HFFc6 (cell line): ENCODE measurements at places on chromosomes 5 and 9. TPM values are rescaled to one million over a fixed set of nuclear protein-coding genes. Genes with fewer than 3 reads are reported as not detected.

RNF224 gene
- total RNA-seq: not detected in 2 replicates

CAVIN4 gene
- total RNA-seq: 0.55 to 1.2 TPM (median 0.76 TPM) in 3 replicates

POLE3 gene
- 30.4 to 45.4 TPM (median 35.5 TPM) in 3 replicates for total RNA-seq

- H3K27me3 ChIP-seq: peaks cover 9% of the 10 kb centered on the region
- peaks cover 28% of the 10 kb centered on the region for H3K4me1 ChIP-seq
- H3K4me3 ChIP-seq: peak overlapping the region; percentile 6; the same call in 1 of the 2 replicates
Observed at GRCh38 chr5:32852535-32852934, 141.4 kb downstream of the NPR3 start.

DNM1 gene
- 17.4 to 32.0 TPM (median 18.6 TPM) in 3 replicates for total RNA-seq

DNA sequence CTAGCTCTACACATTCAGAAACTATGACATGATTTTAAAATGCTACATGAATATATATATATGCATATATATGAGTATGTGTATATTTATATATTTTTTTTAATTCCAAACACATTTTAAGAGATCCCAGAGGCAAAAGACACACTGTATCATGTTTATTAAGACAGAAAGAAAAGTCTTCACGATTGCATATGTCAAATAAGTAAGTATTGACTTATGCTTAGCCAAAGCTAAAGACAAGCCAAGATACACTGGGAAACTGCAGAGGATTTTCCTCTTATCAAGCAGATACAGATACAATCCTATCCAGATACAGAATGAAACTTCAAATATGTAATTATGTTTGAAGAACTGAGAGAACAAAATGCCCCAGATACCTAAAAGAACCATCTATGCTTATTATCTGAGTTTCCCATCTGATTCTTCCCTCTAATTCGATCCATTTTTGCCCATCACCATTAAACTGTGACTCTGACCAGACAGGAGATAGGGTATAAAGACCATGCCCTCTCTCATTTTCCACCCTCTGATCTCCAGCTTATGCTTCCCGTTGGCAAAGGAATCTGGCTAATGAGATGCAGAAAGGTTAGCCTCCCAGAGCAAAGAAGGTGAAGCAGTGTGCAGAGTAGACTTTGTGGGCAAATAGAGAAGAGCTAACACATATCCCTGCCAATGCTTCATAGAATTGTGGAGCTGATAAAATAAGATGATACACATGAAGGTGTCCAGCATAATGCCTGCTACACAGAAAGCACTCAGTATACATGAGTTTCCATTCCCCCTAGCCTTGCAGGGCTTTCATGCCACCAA lies 131.0 kb upstream of the TARS1 start:
- no peaks in the 10 kb centered on the region for H3K27me3 ChIP-seq
- H3K4me3 ChIP-seq: peak overlapping the region; percentile 21
- H3K27ac ChIP-seq: peak overlapping the region; percentile 90
- peaks cover 17% of the 10 kb centered on the region for H3K36me3 ChIP-seq
- H3K4me1 ChIP-seq: peaks cover 90% of the 10 kb centered on the region
- no peak for DNase-seq

ITGA2 gene
- 47.1 to 69.9 TPM (median 48.8 TPM) in 3 replicates for total RNA-seq

DNA sequence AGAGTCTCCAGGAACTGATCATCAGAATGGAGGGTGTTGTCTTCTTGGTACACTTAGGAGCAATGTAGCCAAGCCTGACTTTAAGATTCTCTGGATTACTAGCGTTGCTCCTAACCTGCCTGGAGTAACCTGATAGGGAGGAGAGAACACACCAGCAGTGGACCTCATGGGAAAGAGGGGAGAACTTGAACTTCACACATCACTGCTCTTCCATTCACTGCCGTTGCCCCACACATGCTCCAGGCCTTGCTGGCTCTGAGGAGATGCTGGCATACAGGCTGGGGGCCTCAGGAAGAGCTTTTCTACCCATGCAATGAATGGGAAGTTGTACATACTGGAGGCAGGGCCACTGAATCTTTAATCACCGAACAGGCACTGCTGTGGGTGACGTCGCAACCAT lies 60.3 kb upstream of the ADAMTS16 start:
- H3K27me3 ChIP-seq: peaks cover 19% of the 10 kb centered on the region
- no peak for DNase-seq
- H3K4me1 ChIP-seq: no peaks in the 10 kb centered on the region
- H3K27ac ChIP-seq: no peak overlapping the region
- H3K4me3 ChIP-seq: no peak overlapping the region
- no peaks in the 10 kb centered on the region for H3K36me3 ChIP-seq

DNA sequence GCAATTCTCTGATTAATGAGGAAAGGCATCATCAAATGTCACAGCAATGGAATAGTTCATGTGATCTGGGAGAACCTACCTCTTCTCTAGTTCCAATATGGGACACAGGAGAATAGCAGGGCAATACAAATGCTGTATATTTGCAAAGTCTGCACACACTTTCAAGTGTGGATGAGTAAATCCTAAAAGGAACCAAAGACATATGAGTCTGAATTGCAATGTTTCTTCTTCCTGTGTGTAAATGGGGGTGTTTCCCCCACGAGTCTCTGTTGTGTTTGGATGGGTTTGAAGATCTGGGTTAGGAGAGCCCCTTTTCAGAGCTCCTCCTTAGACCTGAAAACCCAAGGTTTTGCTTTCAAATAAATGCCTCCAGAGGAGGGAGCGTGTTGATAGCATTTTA lies 26.9 kb downstream of the SLC46A2 start:
- no peaks in the 10 kb centered on the region for H3K27me3 ChIP-seq
- no peak for DNase-seq
- H3K4me3 ChIP-seq: no peak overlapping the region
- no peak overlapping the region for H3K27ac ChIP-seq
- H3K36me3 ChIP-seq: peaks cover 20% of the 10 kb centered on the region

- no peak overlapping the region for H3K4me3 ChIP-seq
- H3K4me1 ChIP-seq: no peaks in the 10 kb centered on the region
- H3K27ac ChIP-seq: peak overlapping the region; percentile 51
- H3K36me3 ChIP-seq: peaks cover 34% of the 10 kb centered on the region
Observed at GRCh38 chr9:92257327-92257726, 36.2 kb downstream of the IARS1 start.

SLC1A3 gene
- not detected in 3 replicates for total RNA-seq

WNK2 gene
- total RNA-seq: not detected in 2 replicates

- no peaks in the 10 kb centered on the region; the same call in 1 of the 2 replicates for H3K27me3 ChIP-seq
- H3K36me3 ChIP-seq: no peaks in the 10 kb centered on the region
- DNase-seq: peak; percentile 30
- peak overlapping the region; percentile 29; the same call in 1 of the 2 replicates for H3K27ac ChIP-seq
Observed at GRCh38 chr9:17635115-17635890, 56.4 kb downstream of the SH3GL2 start.

RGS14 gene
- total RNA-seq: 1.1 to 1.6 TPM (median 1.6 TPM) in 3 replicates
